ENCODE measurements at places on chromosomes 12 and 14.

GRCh38 chr12:6735448-6736191, 11.8 kb downstream of the COPS7A start:
- DNase-seq, result peak; percentile 25

- no peak for DNase-seq
Observed at GRCh38 chr14:36773136-36773540, 111.5 kb downstream of the PAX9 start.

DNA sequence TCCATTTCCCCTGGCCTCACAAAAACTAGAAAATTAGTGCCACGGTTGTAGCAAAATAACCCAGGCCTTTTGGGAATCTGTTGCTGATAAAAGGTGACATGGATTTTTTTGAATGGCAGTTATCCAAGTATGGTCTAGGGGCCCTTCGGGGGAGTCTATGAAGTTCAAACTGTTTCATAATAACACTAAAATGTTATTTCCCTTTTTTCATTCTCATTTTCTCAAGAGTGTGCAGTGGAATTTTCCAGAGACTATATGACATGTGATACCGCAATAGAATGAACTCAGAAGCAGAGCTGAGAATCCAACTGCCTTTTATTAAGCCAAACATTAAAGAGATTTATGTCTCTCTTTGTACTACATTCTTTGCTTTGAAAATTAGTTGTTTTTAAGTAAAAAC, 26.9 kb downstream of the GSTZ1 start:
- DNase-seq, result no peak

DNA sequence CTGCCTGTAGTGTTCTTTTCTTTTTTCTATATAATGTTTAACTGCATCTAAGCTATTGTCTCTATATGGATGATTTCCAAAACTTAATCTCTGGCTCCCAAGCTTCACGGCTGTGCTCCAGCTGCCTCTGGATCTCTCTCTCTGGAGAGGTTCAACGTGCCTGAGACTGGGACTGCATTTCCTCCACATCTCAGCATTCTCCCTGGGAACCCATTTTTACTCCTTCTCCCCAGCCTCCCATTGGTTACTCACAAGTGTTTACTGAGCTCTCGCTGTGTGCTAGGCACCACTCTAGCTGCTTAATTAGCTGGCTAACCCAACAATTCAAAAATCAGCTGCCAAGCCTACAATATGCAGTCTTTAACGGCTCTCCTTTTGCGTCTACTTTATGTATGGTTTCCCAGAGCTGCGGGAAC, 34.7 kb downstream of the FBXL14 start:
- DNase-seq, result no peak

DNA sequence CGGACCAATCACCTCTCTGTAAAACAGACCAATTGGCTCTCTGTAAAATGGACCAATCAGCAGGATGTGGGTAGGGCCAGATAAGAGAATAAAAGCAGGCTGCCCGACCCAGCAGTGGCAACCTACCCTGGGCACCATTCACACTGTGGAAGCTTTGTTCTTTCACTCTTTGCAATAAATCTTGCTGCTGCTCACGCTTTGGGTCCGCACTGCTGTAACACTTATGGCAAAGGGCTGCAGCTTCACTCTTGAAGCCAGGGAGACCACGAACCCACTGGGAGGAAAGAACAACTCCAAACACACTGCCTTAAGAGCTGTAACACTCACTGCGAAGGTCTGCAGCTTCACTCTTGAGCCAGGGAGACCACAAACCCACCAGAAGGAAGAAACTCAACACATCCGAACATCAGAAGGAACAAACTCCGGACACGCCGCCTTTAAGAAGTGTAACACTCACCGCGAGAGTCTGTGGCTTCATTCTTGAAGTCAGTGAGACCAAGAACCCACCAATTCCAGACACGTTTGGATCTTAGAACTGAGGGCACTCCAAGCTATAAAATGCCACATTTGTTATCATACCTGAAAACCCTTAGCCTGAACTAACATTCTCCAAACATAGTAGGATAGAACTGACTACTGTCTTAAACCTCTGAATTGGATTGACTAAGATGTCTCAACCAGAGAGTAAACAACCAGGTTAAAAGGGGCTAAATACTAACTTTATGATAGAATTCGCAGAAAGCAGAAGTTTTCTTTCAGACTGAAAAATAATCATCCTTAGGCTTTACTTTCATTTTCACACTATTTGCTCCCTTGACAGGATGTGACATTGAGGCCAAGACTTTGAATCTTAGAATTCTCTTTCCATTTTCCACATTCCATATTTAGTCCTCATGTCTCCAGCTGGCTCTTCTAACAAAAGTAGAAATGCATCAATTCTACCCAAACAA, 33.6 kb downstream of the CDKL1 start:
- no peak for DNase-seq

GRCh38 chr14:105475269-105476096, 862 bp downstream of the CRIP2 start:
- no peak for DNase-seq

GRCh38 chr12:95583933-95584332, 32.7 kb upstream of the USP44 start:
- no peak for DNase-seq

GRCh38 chr12:47855502-47855901, 35.8 kb upstream of the HDAC7 start:
- no peak for DNase-seq

- no peak for DNase-seq
Observed at GRCh38 chr14:95386536-95387095, 66.9 kb upstream of the CLMN start.

All from stimulated activated CD4-positive, alpha-beta T cell treated with anti-CD3 and anti-CD28 coated beads, Interleukin-12 subunit alpha, Interleukin-12 subunit beta, amount 100 ng/mL, for 4 hours (primary cell).